ENCODE measurements at places on chromosomes 7 and 10.

- no peaks in the 10 kb centered on the region for H3K36me3 ChIP-seq
- H3K27me3 ChIP-seq = no peaks in the 10 kb centered on the region
- no peaks in the 10 kb centered on the region for H3K4me1 ChIP-seq
- no peak overlapping the region for H3K27ac ChIP-seq
- DNase-seq = no peak
- no peak overlapping the region for H3K4me3 ChIP-seq
Measured at GRCh38 chr7:137717045-137717444, 129.7 kb downstream of the DGKI start.

GRCh38 chr7:155728116-155728515 is 83.7 kb downstream of the RBM33 start:
- no peaks in the 10 kb centered on the region for H3K27me3 ChIP-seq
- H3K27ac ChIP-seq = no peak overlapping the region
- no peak overlapping the region for H3K4me3 ChIP-seq
- H3K4me1 ChIP-seq = peaks cover 22% of the 10 kb centered on the region

DNA sequence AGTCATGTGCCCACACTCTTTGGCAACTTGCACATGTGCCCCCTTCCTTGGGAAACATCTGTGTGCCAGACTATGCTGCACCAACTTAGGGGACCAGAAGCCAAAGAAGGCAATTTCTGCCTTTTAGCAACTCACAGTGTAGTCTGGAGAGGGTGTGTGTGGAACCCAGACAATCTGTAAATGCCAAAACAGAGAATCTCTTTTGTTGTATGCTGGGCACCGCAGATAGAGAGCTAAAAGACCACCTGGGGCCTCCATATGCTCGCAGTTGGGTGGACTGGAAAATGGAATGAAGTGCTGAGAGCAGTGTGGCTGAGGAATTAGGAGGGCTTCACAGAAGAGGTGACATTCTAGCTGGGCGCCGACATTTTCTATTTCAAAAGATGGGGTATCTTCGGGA is 26.4 kb downstream of the UBTD1 start:
- H3K36me3 ChIP-seq = no peaks in the 10 kb centered on the region
- H3K27me3 ChIP-seq = peaks cover 10% of the 10 kb centered on the region
- DNase-seq = no peak
- no peak overlapping the region for H3K4me3 ChIP-seq

DNA sequence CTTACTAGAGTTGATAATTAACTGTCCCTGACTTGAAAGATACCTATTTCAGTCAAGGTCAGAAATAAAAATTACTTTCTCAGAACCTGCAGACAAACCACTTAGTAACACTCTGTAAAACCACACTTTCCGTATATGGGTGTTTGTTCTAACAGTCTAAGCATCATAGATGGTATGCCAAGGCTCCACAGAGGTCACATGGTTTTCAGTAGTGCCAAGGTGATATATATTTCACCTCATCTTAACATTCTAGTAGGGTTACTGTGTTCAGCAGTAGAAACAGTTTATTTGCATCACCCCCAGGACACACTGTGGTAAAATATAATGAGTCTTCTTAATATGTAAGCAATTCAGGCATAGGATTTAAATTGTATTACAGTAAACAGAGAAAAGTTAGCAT is 61.5 kb downstream of the KCND2 start:
- no peaks in the 10 kb centered on the region for H3K4me1 ChIP-seq
- no peak overlapping the region for H3K4me3 ChIP-seq
- no peaks in the 10 kb centered on the region for H3K27me3 ChIP-seq
- DNase-seq = no peak
- H3K36me3 ChIP-seq = no peaks in the 10 kb centered on the region

- no peak for DNase-seq
- no peaks in the 10 kb centered on the region for H3K36me3 ChIP-seq
- no peaks in the 10 kb centered on the region for H3K27me3 ChIP-seq
- no peak overlapping the region for H3K4me3 ChIP-seq
- H3K27ac ChIP-seq = no peak overlapping the region
Measured at GRCh38 chr10:83617692-83618545, 521.4 kb upstream of the GHITM start.

DNA sequence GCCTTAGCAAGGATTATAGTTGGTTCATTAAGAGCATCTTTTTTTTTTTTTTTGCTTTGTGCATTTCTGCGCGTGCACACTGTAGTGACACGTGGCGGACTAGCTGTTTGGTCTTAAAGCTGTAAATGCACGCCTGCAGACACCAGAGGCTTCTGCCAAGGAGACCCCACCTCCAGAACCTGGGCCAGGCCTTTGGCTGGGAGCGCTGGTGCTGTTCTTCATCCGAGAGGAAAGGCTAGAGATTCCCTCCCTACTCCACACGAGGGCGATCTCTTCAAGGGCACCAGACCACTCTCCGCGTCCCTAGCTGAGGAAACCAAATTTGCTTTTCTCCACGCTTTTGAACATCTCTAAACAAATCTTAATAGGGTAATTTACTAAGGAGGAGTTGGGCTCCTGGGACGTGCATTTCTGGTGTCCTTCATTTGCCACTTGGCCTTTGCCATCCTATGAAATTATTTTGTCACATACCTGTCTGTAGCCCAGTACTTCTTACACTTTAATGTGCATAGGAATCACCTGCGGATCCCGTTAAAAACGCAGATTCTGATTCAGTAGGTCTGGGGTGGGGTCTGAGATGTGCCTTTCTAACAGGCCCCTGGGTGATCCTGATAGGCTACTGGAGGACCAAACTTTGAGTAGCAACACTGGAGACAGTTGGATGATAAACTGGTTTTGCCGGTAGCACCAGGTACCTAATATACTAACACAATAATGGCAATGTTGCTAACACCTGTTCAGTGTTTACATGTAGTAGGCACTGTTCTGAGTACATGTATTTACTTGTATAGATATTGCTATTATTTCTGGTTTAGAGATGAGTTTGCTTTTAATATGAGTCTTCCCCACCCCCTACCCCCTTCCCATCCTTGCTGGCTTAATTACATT is 1.3 kb upstream of the SLC26A5 start:
- H3K4me1 ChIP-seq = peaks cover 11% of the 10 kb centered on the region
- H3K36me3 ChIP-seq = no peaks in the 10 kb centered on the region
- H3K27ac ChIP-seq = no peak overlapping the region
- peak; percentile 22 for DNase-seq

DNA sequence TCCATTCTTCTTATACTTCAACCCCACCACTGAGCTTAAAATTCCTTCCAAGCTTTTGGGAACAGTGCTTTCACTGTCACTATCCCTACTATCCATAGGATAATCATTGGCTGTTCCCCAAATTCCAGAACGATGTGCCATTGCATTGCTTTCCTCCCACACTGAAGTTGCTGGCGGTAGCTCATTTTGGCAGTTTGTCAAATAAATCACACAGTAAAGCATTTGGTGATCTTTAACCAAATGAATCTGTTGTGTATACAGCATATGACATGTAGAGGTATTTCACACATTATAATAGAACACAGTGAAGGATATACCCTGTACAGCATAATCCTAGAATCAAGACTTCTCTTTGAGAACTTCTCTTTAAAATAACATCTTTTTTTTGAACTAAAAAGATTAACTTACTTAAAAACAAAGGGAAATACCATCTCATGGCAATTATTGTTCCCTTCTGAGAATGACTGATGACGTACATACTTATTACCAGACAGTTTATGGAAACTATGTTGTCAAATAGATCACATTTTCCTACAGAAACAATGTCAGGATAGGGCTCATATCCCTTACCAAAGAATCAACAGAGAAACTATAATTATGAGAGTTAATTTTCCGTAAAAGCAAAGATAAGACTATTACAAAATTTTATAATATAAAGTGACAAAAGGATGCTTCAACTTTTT is 93.6 kb downstream of the CTNNA3 start:
- H3K27ac ChIP-seq = no peak overlapping the region
- H3K27me3 ChIP-seq = peaks cover 18% of the 10 kb centered on the region
- H3K36me3 ChIP-seq = no peaks in the 10 kb centered on the region
- DNase-seq = no peak
- peaks cover 2% of the 10 kb centered on the region for H3K4me1 ChIP-seq

GRCh38 chr7:30027740-30028215 is 434 bp upstream of the PLEKHA8 start:
- H3K27me3 ChIP-seq = no peaks in the 10 kb centered on the region
- DNase-seq = no peak
- H3K36me3 ChIP-seq = peaks cover 3% of the 10 kb centered on the region
- peak overlapping the region; percentile 89 for H3K27ac ChIP-seq
- peaks cover 25% of the 10 kb centered on the region for H3K4me1 ChIP-seq

DNA sequence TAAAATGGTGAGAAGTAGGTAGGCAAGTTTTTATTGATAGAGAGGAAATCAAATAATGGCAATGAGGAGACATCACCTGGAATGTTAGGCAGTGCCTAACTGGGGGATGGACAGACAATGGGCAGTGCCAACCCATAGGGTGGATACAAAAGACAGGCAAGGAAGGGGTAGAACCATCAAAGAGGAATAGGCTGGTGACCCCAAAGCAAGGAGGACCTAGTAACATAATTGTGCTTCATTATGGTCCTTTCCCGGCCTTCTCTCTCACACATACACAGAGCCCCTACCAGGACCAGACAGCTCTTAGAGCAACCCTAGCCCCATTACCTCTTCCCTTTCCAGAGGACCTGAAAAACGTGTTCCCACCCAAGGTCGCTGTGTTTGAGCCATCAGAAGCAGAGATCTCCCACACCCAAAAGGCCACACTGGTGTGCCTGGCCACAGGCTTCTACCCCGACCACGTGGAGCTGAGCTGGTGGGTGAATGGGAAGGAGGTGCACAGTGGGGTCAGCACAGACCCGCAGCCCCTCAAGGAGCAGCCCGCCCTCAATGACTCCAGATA is 30.0 kb downstream of the PRSS2 start:
- peaks cover 89% of the 10 kb centered on the region for H3K36me3 ChIP-seq
- H3K27ac ChIP-seq = peak overlapping the region; percentile 99
- H3K4me1 ChIP-seq = peaks cover 63% of the 10 kb centered on the region
- no peaks in the 10 kb centered on the region for H3K27me3 ChIP-seq
- H3K4me3 ChIP-seq = peak overlapping the region; percentile 100

- no peaks in the 10 kb centered on the region for H3K27me3 ChIP-seq
- no peak for DNase-seq
- H3K4me3 ChIP-seq = no peak overlapping the region
- H3K36me3 ChIP-seq = peaks cover 81% of the 10 kb centered on the region
- peaks cover 54% of the 10 kb centered on the region for H3K4me1 ChIP-seq
Measured at GRCh38 chr10:11266426-11266825, 248.8 kb downstream of the CELF2 start.

- H3K4me3 ChIP-seq = no peak overlapping the region
- no peak overlapping the region for H3K27ac ChIP-seq
- DNase-seq = no peak
- H3K4me1 ChIP-seq = no peaks in the 10 kb centered on the region
- no peaks in the 10 kb centered on the region for H3K36me3 ChIP-seq
- H3K27me3 ChIP-seq = no peaks in the 10 kb centered on the region
Measured at GRCh38 chr10:83262434-83262833, 876.9 kb upstream of the GHITM start.

Measured in T-helper 2 cell treated with Interferon-gamma antibody and Interleukin-4, amounts not matched to agents 5 μg/mL and 100 μg/mL, for 36 hours (primary cell).